Transverse colon (tissue), 4 donors: ENCODE measurements at places on chromosomes 1 and 21.
A peak's percentile ranks its signal among the peaks of the same experiment; 100 is the strongest.

GRCh38 chr1:26541431-26541815 lies 11.9 kb downstream of the RPS6KA1 start:
- no peak for DNase-seq

- DNase-seq = no peak
Measured at GRCh38 chr1:203791498-203791897, 3.9 kb upstream of the ZBED6 start.

- peak; percentile 86 for DNase-seq
Measured at GRCh38 chr1:34786521-34787325, 5.7 kb downstream of the GJB3 start.

- DNase-seq = no peak
Measured at GRCh38 chr1:93821423-93822144, 57.4 kb downstream of the DNTTIP2 start.

DNA sequence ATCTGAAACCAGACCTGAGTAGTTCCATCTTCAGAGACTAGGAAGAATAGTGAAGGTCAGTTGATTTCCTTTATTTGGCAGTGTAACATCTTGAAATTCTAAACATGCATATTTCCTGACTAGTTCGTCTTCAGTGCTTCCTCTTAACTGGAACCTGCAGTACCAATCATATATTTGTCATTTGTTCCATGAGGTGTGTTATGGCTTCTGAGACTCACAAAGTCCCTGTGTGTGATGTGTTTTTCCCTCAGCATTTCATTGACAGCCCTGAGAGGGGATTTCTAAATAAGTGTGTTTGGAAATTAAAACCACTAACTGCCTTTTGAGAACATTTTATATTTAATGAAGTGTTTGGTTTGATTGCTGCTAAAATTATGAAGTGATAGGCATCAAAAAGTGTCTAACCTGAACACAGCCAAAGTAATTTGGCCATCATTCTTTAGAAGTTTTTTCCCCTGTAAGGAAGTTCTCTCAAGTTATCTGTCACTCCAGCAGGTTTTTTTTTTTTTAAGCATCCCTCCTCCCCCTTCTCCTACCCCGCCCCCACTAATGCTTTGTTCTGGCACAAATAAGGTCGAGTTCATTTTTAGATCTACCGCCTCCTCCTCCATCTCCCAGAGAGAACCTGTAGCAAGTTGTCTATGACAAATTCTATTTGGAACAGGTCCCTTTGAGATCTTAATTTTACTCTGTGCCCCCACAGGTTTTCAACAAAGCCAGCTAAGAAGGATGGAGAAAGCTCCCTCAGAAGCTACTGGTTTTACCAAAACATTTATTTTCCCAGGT lies 61.4 kb downstream of the TMEM200B start:
- no peak for DNase-seq

- peak; percentile 37 for DNase-seq
Measured at GRCh38 chr1:184860985-184861754, 106.5 kb upstream of the EDEM3 start.

- peak; percentile 26 for DNase-seq
Measured at GRCh38 chr1:8598060-8598724, 219.2 kb downstream of the RERE start.

DNA sequence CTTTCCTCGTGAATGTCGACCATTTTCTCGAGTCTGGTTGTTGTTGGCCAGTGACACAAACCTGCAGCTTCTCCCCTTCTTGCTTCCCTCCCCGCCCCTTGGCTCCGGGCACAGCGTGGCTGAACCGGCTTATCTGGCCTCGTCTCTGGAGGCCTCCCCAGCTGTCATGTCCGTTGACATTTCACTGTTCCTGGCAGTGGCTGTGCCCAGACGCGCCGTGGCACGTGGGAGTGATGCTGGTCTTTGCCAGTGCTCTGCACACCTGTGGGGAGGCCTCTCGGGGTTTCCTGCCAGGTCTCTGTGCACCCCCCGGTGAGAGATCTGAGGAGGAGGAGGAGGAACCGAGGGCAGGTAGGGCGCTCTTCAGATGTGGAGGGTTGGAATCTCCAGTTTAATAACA lies 23.7 kb downstream of the SKI start:
- DNase-seq = no peak

GRCh38 chr1:9610548-9610947 lies 21.8 kb downstream of the TMEM201 start:
- no peak for DNase-seq

GRCh38 chr1:9374748-9375341 lies 82.2 kb downstream of the SPSB1 start:
- DNase-seq = no peak

DNA sequence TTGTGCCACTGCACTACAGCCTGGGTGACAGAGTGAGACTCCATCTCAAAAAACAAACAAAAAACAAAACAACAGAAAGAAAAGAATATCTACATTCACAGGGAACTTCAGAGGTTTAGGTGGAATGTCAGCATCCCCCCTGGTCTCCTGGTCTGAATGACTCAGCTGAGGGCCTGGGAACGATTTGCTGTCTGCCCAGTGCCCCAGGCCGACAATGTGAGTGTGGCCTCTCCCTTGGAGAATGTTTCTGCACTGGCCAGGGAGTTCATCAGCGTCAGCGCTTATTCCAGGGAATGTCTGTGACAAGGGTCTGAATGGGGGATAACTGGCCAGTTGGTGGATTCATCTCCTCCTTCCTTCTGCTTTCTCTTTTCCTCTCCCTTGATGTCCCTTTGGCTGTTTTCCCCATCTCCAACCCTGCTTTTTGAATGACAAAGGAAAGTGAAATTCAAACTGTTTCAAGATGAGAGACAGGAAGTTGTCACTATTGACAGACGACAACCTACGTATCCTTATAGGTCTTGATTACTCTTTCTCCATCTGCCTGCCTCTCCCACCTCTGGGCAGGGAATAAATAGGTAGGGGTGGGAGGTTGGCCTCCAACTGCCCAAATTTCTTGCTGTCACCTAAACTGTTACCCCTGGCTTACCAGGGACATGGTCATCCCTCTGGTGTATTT lies 213.1 kb downstream of the HHAT start:
- DNase-seq = no peak

GRCh38 chr21:16034446-16035190 lies 304.8 kb downstream of the USP25 start:
- DNase-seq = no peak

DNA sequence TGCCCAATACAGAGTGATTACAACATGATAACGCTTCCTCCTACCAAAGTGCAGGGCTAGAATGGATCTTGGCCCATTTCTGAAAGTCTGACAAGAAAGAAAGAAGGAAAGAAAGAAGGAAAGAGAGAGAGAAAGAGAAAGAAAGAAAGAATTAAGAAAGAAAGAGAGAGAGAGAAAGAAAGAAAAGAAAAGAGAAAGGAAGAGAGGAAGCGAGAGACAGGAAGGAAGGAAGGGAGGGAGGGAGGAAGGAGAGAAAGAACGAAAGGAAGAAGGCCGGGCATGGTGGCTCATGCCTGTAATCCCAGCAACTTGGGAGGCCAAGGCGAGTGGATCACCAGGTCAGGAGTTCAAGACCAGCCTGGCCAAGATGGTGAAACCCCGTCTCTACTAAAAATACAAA lies 44.1 kb upstream of the PPM1J start:
- DNase-seq = no peak

GRCh38 chr1:176101951-176102642 lies 105.0 kb downstream of the COP1 start:
- no peak for DNase-seq

DNA sequence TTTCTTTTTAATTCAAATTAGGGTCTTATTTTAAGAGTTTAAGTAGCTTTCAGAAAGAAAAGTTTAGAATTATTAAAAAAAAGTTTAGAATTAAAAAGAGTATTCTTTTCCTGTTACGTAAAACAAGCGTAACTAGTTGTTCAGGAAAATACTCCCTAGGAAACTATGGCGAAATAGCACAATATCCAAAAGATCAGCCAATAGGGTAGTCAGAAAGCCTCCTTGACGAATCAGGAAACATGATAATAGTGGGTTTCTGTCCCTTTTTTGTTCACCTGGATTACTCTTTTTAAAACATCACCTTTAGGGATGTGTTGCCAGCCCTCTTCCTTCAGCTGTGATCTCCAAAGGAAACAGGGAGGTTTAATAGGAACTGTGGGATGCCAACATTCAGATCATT lies 25.2 kb downstream of the S1PR1 start:
- DNase-seq = no peak

- DNase-seq = no peak
Measured at GRCh38 chr1:117368116-117369108, 1.2 kb downstream of the MAN1A2 start.
